ENCODE measurements at places on chromosomes 3 and 15.

- DNase-seq: no peak
Observed at GRCh38 chr3:171351676-171352075, 108.5 kb downstream of the TNIK start.

GRCh38 chr3:109678600-109678999, 341.3 kb upstream of the DPPA4 start:
- DNase-seq: no peak

GRCh38 chr3:8987226-8987625, 24.0 kb upstream of the RAD18 start:
- DNase-seq: no peak

- DNase-seq: no peak
Observed at GRCh38 chr3:146189519-146190173, 28.7 kb upstream of the PLOD2 start.

DNA sequence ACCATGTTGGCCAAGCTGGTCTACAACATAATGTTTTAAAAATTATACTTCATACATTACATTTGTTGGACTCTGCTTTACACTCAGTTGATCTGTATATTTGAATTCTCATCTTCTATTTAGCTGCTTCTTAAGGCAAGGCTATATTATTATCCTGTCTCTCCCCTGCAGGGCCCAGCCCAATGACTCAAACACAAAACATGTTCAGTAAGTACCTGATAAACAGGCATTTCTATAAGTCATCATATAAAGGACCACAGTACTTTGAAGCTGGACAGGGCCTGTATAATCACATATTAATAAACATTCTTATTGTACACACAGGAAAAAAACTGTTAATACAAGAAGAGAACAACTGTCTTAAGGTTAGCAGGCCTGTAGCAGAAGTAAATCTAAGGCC, 36.2 kb downstream of the NGLY1 start:
- DNase-seq: no peak

GRCh38 chr15:66456211-66456610, 41.4 kb downstream of the SNAPC5 start:
- no peak for DNase-seq

GRCh38 chr3:21991061-21991460, 240.1 kb upstream of the ZNF385D start:
- DNase-seq: no peak

DNA sequence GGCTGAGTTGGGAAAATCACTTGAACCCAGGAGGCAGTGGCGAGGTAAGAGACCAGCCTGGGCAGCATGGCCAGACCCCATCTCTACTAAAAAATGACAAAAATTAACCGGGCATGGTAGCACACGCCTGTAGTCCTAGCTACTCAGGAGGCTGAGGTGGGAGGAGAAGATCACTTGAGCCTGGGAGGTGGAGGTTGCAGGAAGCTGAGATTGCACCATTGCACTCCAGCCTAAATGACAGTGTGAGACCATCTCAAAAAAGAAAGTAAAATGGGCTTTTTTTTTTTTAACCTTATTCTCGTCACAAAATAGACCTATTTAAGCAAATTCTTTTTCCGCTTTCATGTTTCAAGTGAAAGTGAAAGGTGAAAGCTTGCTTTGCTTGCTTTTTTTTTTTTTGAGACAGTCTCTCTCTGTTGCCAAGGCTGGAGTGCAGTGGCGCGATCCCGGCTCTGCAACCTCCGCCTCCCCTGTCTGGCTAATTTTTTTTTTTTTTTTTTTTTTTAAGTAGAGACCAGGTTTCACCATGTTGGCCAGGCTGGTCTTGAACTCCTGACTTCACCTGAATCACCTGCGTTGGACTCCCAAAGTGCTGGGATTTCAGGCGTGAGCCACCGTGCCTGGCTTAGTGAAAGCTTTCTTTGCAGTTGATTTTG, 3.6 kb downstream of the PDIA3 start:
- DNase-seq: no peak

- DNase-seq: no peak
Observed at GRCh38 chr3:126932188-126932931, 50.6 kb upstream of the PLXNA1 start.

DNA sequence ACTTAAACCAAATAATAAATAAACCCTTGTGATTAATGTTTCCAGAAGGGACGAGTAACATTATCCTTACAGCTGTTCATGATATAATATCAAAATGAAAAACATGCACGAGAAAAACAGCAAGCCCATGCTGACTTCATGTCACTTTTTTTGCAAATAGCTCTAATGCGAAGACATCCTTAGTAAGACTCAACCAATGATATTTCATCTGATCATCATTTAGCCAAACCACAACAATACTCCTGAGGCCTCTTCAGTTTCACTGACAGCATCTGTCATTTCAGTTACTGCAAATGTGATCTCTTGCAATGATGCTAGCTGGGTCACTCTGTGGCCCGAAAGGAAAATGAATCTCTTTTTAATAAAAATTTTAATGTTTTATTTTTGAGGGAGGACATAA, 74.0 kb downstream of the POLR2M start:
- DNase-seq: no peak

GRCh38 chr15:22794063-22794462, 7.6 kb downstream of the NIPA1 start:
- no peak for DNase-seq

DNA sequence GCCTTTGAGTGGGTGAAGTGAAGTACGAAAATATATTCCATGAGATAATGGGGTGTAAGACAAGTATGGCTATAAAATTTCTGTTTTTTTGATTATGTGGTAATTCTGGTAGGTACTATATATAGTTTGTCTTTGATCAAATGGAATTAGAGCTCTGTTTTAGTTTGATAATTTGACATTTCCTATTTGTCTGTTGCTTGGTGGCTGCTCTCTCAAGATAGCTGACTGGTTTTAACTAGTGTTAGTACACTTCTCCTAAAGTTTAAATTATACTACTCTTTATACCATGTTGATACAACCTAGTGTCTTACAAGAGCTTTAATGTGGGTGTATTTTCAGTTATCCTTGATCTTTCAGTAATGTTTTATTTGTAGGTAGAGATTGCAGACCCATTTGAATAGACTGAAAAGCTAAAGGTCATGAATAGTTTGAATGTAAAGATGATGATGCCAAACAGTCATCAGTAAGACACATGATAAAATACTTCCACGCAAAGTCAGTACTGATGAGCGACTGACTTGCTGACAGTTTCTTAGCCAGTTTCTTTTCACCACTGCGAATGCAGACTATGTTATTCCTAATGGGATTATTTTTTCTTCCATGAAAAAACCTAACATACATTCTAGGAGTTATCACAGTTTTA, 15.2 kb downstream of the SACM1L start:
- no peak for DNase-seq

- DNase-seq: no peak
Observed at GRCh38 chr15:48367483-48367882, 36.3 kb downstream of the DUT start.

DNA sequence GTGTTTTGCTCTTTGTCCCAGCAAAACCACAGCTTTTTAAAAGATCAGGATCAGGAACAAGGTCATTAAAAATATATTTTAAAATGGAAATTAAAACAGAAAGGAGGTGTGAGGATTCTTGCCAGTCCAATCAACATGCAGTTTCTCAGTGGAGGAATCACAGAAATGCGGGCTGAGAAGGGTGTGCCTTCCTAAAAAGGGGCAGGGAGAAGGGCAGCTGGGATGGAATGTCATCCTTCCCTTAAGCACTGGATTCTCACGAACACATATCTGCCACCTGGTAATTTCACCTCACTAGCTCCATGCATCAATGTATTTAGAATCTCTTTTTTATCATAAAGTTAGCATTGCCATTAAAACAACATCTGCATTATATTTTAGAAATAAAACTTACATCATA, 21.4 kb downstream of the ABI3BP start:
- no peak for DNase-seq

- DNase-seq: no peak
Observed at GRCh38 chr3:119974656-119975055, 119.6 kb downstream of the GSK3B start.

- DNase-seq: no peak
Observed at GRCh38 chr3:122984007-122984406, 43.6 kb downstream of the SEMA5B start.

- DNase-seq: no peak
Observed at GRCh38 chr3:49422379-49423248, at the start of gene AMT. Gene AMT, minus strand, starts transcription at chr3:49422473. Its CDS starts 23 bp downstream, at chr3:49422450.

DNA sequence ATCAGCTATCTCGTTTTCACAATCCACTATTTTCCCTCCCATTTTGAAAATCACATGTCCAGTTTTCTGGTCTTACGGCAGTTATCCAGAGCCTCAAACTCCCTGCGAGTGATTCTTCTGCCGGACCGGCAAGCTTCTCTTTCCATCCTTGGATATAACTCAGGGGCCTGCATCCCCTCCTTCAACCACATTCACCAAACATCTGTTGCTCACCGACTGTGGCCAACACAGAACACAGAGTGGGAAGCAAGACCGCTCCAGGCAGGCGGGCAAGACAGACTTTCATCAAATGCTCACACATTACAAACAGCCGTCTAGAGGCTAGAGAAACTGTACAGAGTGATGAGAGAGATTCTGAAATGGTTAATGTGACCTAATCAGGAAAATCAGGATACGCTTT, 7.6 kb upstream of the SLC12A8 start:
- DNase-seq: no peak

GRCh38 chr15:77119446-77119845, 48.5 kb upstream of the TSPAN3 start:
- no peak for DNase-seq

GRCh38 chr3:62538691-62539356, 165.5 kb upstream of the FEZF2 start:
- DNase-seq: no peak

DNA sequence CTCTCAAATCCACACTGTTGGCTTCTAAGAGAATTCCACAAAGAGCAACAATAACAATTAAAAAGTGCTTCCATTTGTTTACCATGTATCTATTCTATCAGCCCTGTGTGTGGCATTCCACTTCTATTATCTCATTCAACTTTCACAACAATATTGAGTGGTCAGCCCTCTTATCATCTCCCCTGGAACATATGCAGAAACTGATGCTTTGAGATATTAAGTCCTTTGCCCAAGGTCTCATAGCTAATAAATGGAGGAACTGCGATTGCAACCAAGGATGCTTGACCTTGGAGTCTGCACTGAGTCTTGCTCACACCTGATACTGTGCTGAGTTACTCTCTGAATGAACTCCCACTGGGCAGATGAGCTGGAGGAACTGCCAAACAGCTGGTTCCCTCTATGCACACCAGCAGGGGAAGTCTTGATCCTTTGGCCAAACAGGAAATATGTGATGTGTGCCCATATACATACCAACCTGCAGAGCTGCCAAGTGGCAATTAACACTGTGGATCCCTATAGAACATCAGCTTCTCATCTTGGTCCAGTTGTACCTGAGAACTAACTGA, 144.7 kb upstream of the WNT5A start:
- DNase-seq: no peak

DNA sequence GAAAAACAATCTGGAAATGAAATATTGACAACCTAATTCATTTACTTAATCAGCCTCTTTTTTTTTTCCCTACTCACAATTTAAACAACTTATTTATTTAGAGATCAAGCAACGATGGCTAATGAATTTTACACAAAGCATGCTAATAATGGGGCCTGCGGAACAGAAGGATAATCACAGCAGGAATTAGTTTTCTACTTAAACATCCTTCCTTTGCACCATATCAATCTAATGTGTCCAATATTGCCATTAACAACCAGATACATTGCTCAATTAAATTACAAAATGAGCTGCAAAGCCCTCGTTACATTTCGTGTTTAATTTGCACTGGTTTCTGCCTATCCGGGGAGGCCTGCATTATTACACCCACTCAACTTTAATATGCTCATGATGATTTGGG, 99.2 kb downstream of the RAB11A start:
- DNase-seq: no peak

- DNase-seq: no peak
Observed at GRCh38 chr3:14452740-14453710, 50.6 kb downstream of the SLC6A6 start.

GRCh38 chr15:57045741-57046382, 127.4 kb downstream of the TCF12 start:
- DNase-seq: no peak

GRCh38 chr3:50267280-50267913, 1.6 kb upstream of the SEMA3B start:
- DNase-seq: no peak

DNA sequence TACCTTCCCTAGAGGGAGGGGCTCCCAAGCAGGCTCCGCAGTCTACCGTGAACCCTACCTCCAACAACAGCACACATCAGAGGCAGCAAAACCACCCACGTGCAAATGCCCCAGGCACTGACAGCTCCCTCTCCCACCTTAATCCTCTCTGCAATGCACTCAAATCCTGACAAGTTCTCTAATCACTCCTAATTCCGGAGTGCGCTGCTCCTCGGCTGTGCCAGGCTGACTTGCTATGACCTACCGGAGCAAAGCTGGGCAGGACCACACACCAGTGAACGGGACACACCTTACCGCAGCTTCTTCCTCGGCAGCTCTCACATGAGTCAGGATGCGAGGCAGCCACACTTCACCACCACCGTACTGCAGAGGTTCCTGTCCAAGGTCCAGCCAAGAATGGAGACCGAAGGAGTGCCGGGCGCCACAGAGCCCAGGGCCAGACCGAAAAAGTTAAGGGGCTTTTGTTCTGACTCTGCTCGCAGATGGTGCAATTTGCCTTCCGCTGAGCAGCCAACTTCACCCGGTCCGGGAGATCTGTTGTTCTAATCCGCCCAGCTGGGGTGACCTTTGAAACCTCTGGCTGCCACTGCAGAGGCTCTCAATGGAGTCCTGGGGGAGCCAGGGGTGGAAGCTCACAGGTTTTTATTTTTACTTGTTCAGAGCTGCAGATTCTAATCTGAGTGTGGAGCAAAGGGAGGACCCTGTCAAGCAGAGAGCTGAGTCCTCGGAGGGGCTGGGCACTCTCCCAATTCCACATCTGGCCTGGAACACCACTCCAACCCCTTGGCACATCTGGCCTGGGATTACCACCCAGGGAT, 84.4 kb downstream of the MYLK start:
- no peak for DNase-seq

- DNase-seq: no peak
Observed at GRCh38 chr3:37147666-37148065, 26.7 kb downstream of the LRRFIP2 start.

- DNase-seq: no peak
Observed at GRCh38 chr15:35115155-35115725, 30.1 kb upstream of the NANOGP8 start.

DNA sequence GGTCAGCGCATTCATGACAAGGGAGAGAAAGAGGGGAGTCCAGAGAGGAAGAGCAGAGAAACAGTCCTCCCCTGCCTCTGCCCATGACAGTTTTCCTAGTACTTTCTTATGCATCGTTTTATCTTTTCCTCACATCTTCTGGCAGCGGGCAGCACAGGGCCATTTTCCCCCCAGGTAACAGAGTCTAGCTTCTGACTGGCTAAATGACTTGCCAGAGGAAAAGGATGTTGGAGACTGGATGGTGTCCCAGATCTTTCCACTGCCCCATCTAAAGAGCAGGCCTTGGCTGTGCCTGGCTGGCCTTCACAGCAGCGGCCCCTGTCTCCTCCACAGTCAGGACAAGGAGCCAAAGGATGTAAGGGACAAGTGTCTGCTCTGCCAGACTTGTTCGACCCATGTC, 59.3 kb downstream of the CTDSPL start:
- DNase-seq: no peak

- no peak for DNase-seq
Observed at GRCh38 chr3:154132777-154133375, 11.7 kb downstream of the ARHGEF26 start.

Data from stimulated activated CD8-positive, alpha-beta memory T cell treated with anti-CD3 and anti-CD28 coated beads, Interleukin-7, amount 100 ng/mL, for 1 hour (primary cell).